Astrocyte of the spinal cord (primary cell): ENCODE measurements at places on chromosomes 5 and 9.

GRCh38 chr5:76521240-76521758 lies 101.9 kb downstream of the F2RL2 start:
- peak; percentile 87 for DNase-seq

DNA sequence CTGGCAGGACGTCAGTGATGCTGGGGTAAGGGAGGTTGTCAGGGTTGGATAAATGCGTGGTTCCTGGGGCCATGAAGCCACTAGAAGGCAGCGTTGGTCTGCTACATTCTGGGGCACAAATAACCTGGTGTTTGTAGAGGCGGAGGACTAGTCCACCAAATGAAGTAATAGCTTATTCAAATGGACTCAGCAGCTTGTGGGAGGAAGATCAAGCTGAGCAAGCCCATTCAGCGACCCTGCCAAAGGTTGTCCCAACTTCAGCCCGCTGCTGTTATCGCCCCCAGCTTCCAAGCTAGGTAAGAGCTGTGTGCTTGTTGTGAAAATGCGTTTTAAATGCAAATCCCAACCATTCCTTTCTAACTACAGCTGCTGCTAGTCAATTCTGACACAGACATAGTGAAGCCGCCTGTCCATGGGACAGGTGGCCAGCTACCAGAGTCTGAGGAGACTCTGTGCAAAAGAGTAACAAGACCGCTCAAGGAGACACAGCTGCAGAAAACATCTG lies 7.6 kb upstream of the FAM240B start:
- DNase-seq: peak; percentile 65

- peak; percentile 20 for DNase-seq
These were observed 195.8 kb downstream of the ERCC6L2 start for GRCh38 chr9:96071076-96071814.

DNA sequence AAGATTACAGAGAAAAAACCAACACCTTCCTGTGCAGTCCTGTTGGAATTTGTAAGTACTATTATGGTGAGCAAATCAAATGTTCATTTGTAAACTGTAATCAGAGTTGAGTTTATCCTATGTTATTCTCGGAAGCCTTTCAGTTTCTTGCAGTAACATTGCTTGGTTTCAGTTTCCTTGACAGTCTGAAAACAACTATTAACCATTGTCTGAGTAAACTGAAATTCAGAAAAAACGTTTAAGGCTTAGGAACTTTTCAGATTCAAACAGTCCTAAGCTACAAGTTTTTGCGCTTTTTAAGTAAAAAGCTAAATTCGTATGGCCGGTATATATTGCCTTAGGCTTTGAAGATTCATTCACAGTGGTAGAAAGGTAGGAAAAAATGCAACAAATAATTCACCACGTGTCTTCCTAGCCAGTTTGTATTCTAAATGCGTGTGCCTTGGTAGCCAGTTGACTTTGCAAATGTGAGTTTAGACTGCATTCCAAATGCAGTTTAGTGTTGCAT lies 2.5 kb downstream of the GPBP1 start:
- DNase-seq: peak; percentile 86

- no peak for DNase-seq
These were observed 7.7 kb downstream of the CDKN2AIPNL start for GRCh38 chr5:134403951-134404350.

GRCh38 chr9:68995776-68996175 lies 18.1 kb downstream of the PRKACG start:
- DNase-seq: no peak

DNA sequence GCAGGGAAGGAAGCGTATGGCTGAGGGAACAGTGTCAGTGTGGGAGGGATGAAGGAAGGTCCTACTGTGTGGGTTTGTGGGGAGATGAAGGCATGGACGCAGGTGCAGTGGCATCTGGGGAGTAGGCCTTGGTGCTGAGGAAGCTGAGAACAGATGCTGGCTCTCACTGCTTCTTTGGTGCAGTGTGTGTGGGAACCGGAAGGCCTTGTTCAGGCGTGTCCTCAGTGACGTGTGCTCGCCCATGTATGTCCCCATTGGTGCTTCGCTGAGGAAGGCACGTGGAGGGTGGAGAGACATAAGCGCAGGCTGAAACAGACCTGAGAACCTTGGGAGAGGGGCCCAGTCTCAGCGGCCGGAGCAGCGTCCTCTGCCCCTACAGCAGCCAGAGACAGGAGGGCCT lies 18.7 kb downstream of the ADAMTS13 start:
- no peak for DNase-seq

GRCh38 chr9:107337676-107338590 lies 54.9 kb downstream of the RAD23B start:
- DNase-seq: no peak

DNA sequence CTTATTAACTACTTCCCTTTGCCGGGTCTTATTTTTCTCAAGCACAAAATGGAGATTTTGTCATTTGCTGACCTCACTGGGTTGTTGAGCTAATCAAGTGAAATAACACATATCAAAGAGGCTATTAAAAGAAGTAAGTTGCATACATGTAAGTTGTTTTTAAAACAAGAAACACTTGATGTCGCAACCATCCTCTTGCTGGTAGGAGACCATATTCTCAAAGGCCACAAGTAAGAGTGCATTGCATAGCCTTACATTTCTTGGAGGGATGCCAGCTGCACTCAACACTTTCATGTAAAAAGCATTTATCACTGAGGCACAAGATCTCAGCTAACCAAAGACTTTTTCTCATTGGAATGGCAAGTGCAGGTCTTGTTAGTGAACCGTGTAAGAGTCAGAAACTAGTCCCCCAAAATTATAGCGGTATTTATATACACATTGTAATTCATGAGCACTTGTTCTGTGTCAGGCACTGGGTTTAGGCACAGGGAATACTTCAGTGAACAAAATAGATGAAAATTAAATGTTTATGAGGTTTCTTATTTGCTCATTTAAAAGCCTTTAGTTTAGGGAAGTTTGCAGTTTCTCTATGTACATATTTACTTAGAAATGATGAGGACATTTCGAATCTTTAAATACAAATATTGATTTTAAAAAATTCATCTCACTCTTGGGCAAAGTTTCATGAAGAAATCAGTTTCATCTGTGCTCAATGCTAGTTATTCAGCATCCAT lies 72.0 kb downstream of the ZFAND5 start:
- DNase-seq: peak; percentile 73

GRCh38 chr5:71907001-71907588 lies 188.0 kb downstream of the CARTPT start:
- DNase-seq: no peak

GRCh38 chr9:14348123-14348372 lies 34.1 kb upstream of the NFIB start:
- DNase-seq: peak; percentile 55

- peak; percentile 42 for DNase-seq
These were observed 144.0 kb downstream of the TMC1 start for GRCh38 chr9:72665421-72665820.

DNA sequence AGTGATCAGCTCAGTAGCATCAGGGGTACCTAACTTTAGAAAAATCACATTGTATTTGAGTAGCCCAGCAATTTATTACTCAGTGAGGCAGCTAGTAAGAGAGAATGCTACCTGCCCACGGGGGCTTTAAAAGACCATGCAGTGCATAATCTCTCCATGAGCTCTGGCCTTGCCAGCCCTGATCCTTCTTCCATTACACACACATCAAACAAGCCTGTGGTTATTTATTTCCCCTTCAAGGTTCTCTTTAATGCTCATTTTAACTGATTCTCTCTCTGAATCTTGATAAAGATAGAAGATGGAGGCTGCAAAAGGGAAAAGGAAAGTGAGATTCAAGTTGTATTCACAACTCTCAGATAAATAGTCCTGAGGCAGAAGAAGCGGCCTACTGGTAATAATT lies 22.3 kb downstream of the ANKRD31 start:
- no peak for DNase-seq
